ENCODE measurements at places on chromosomes 16 and 17.
A peak's percentile ranks its signal among the peaks of the same experiment; 100 is the strongest.

- peak; percentile 8 for DNase-seq
Measured at GRCh38 chr17:7404737-7405349, 946 bp upstream of the TMEM256 start.

GRCh38 chr16:13957197-13958078, 37.5 kb downstream of the ERCC4 start:
- DNase-seq, result peak; percentile 5

DNA sequence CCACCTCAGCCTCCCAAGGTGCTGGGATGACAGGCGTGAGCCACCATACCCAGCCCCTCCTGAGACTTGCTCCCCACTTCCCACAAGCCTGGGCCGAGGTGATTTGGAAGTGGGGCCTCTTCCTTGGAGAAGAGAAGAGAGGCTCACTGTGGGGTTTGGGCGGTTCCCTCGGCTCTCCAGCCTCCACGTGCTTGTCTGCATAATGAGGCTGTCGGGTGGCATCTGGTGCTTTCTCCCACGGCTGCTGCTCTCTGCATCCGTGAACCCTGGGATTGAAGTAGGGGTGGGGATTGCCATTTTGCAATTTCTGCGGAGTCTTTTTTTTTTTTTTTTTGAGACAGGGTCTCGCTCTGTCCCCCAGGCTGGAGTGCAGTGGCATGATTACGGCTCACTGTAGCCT, 101.4 kb downstream of the RAP1GAP2 start:
- DNase-seq, result no peak

DNA sequence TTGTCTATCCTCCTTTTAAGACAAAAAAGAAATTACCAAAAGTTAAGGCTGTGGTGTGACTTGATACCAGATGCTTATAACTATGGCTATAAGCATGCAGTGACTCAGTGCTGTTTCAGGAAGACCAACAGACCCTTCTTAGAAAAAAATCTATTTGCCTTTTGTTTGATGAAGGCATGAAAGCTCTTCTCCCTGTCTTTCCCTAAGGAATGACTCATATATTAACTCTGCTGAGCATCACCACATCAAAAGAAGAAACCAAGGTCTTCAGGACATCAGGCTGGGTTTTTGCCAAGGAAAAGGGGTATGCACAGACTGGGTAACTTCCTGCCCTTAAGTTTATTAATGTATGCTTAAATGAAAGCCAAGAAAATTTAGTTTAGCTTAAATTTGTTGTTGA, 47.1 kb downstream of the VMP1 start:
- DNase-seq, result no peak

- DNase-seq, result no peak
Measured at GRCh38 chr17:32828822-32829221, 48.1 kb downstream of the MYO1D start.

- no peak for DNase-seq
Measured at GRCh38 chr16:4409081-4409932, 7.1 kb downstream of the CORO7 start.

GRCh38 chr17:65017207-65017774, 39.2 kb downstream of the GNA13 start:
- no peak for DNase-seq

GRCh38 chr16:5065326-5065725, 430 bp downstream of the C16orf89 start:
- DNase-seq, result no peak

DNA sequence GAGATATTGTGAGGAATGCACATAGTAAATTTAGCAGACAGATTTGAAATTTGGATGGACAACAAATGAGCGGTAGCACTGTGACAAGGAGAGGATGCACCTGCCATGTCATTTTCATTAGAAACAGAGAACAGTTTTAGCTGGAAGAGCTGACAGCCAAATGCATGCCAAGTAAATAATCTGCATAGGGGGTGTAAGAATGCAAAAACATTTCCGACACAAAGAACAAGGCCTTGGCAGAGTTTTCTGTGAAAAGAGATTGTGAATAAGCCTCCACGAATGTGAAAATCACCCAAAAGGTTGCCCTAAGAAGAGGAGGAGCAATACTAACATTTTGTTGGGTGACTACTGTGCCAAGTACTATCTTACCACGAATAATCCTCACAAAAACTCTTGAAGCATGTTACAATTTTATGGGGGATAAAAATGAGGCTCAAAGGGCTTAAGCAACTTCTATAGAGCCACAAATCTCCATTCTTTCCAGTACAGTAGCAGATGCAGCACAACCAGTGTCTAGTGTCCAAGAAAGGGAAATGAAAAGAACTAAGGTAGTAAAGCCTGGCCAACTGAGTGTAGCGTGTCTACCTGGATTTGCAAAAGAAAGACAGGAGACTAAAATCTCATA, 28.3 kb downstream of the TMEM100 start:
- DNase-seq, result no peak

DNA sequence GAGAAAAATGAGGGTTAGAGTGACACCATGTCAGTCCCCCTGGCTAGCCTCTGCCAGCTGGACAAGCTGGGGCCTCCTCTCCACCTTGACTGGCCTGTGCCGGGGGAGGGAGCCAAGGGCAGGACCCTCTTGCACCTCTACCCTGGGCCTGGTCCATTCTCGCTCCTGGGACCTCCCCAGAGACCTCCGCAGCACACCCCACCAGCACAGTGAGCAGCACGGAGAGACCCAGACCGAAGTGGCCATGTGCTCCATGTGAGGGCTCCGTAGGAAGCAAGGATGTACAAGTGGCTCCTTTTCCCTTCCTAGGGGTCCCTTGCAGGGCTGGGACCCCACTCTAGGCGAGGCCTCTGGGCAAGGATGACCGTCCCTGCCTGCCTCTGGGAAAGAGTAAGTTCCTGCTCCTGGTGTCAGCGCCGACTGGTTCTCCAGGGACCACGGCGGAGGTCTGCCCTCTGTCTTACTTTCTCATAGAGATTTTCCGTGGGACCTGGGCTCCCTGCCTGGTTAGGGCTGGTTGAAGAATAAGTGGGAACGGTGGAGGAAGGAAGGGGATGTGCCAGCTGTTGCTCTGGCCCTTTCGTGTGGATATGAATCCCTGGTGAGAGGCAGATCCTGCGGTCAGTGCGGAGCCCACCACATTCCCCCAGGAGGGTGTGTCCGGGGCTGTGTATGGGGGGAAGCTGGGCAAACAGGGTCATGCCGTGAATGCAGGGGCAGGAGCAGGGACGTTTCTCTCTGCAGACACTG, 124.2 kb downstream of the METRNL start:
- DNase-seq, result no peak

DNA sequence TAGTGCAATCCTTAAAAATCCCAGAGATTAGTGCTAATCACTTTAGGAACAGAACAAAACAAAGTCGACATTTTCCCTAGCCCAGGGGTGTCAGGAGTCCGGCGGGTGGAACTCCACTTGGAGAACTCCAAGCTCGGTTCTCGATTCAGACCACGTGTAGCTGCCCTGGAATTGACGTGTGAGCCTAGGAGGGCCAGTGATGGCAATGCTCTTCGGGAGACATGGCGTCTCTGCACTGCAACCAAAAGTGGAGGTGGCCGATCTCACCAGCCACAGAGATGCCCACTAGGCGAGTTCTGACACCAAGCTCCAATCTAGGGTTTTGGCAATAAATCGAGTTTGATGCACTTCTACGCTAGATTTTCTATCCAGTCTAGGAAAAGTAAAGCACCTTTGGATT, 17.6 kb downstream of the MAP1LC3B start:
- DNase-seq, result no peak

- DNase-seq, result no peak
Measured at GRCh38 chr17:59391021-59391420, 59.6 kb downstream of the YPEL2 start.

GRCh38 chr17:8051831-8052230, 13.0 kb downstream of the ALOX15B start:
- no peak for DNase-seq

Measured in NCI-H1092 treated with DMSO at 0.1 percent for 48 hours (cell line).